ENCODE measurements at places on chromosomes 5 and 9. TPM values are rescaled to one million over a fixed set of nuclear protein-coding genes. Genes with fewer than 3 reads are reported as not detected.

Gene ZNF883
- total RNA-seq: 2.8 TPM

Gene FOXD4
- not detected for total RNA-seq

Gene SLC6A3
- total RNA-seq: not detected

Gene ABCA1
- total RNA-seq: 8.3 TPM

Gene DMRT3
- not detected for total RNA-seq
